ENCODE measurements at places on chromosomes 13 and 19. TPM values are rescaled to one million over a fixed set of nuclear protein-coding genes. Genes with fewer than 3 reads are reported as not detected.

DNA sequence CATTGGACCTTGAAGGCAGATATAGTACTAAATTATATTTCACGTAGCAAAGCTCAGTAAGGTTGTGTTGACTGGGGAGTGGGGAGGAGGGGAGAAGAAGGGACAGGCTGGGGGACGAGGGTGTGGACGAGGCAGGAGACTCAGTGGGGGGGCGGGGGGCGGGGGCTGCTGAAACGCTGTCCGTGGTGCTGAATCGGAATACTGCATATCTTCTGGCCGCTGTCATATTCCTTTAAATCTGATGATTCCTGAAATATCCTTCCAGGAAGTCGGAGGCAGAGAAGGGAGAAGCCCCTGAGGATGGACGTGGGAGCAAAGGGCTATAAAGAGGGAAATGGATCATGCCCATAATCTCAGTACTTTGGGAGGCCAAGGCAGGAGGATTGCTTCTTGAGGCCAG lies 34.7 kb upstream of the CASP14 start:
- no peak for DNase-seq

DNA sequence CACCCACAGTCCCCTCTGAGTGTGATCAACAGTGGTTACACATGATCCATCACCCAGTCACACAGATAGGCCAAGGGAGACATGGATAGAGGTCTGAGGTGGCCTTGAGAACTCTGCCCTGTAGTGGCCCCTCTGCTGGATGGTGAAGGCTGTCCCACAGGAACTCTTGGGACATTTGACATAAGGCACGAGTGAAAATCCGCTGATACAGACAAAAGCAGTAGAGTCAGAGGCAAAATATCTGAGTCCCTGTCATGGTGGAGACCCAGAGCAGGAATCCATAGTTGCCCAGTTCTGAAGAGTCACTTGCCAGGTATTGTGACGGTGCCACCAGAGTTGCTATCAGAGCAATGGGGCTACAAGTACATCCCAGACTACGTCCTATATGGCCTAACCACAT lies 18.8 kb upstream of the SLC25A30 start:
- no peak for DNase-seq

GRCh38 chr13:76148926-76149325 lies 512.8 kb downstream of the LMO7 start:
- no peak for DNase-seq

- no peak for DNase-seq
These were observed 14.6 kb upstream of the KCNN1 start for GRCh38 chr19:17951990-17952976.

Gene GSX1
- not detected for total RNA-seq

Gene PPM1N
- 15.3 TPM for total RNA-seq
